ENCODE measurements at places on chromosomes 3 and 15. TPM values are rescaled to one million over a fixed set of nuclear protein-coding genes. Genes with fewer than 3 reads are reported as not detected.

The OR5K4 gene
- polyA plus RNA-seq = not detected

The CAND2 gene
- polyA plus RNA-seq = 1.1 TPM

The THRB gene
- polyA plus RNA-seq = 3.0 TPM

The CCR8 gene
- not detected for polyA plus RNA-seq

The FOXL2NB gene
- polyA plus RNA-seq = 1.6 TPM

The OR5K2 gene
- polyA plus RNA-seq = not detected

The MEIS2 gene
- 38.4 TPM for polyA plus RNA-seq

The PXK gene
- 40.5 TPM for polyA plus RNA-seq

The SLC9A9 gene
- polyA plus RNA-seq = 6.2 TPM

The FAM81A gene
- 0.27 TPM for polyA plus RNA-seq

The ROBO1 gene
- 6.4 TPM for polyA plus RNA-seq

The THBS1 gene
- polyA plus RNA-seq = 33.9 TPM

The PPM1L gene
- 5.5 TPM for polyA plus RNA-seq

The ARRDC4 gene
- polyA plus RNA-seq = 15.1 TPM
